Skeletal muscle cell (primary cell): ENCODE measurements at places on chromosomes 1 and 21.
A peak's percentile ranks its signal among the peaks of the same experiment; 100 is the strongest.

DNA sequence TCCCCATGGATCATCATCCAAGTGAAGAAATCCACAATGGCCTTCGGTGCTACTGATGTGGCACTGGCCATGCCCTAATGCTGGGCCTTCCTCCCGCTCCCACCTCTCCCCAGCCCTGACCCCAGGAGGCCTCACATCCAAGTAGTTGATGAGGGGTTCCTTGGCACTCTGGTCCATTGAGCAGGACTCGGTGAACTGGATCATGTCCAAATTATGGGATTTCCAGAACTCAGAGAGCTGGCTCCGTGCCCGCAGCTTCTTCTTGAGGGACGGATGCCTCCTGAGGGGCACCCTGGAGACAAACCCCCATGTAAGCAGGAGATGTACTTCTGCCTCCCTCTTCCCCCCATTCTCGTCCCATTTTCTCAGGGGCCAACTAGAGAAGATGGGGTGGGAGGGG is 929 bp downstream of the CTSE start:
- DNase-seq: no peak

GRCh38 chr1:37901893-37902225 is 42.5 kb upstream of the MTF1 start:
- DNase-seq: no peak

GRCh38 chr21:15061279-15061678 is 3.5 kb downstream of the NRIP1 start:
- DNase-seq: no peak

DNA sequence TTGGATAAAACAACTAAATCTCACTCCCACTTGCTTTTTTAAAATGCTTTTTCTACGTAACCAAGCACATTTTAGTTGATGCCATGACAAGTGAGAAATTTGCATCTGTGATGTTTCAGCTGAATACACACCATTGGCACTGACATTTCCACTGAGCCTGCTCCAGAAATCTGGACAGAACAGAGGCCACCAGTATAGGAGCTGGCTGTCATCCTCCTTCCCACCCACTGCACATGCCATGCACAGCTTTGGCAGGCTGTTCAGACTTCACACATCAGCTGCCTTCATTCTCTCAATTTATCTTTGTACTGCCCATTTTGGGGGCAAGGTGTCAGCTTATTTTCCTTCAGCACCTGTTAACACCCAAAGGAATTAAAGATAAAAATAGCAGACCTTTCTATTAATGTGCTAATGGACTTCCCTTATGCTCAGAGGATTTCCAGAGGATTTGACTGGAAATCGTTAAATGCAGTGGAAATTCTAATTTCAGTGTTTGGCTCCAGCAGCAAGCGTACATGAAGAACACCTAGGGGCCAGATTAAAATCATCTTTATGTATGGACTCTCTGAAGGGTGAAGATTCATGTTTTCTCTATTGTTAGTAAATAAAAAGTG is 12.9 kb upstream of the PODN start:
- DNase-seq: no peak

GRCh38 chr1:203017692-203018091 is 8.6 kb upstream of the PPFIA4 start:
- no peak for DNase-seq

DNA sequence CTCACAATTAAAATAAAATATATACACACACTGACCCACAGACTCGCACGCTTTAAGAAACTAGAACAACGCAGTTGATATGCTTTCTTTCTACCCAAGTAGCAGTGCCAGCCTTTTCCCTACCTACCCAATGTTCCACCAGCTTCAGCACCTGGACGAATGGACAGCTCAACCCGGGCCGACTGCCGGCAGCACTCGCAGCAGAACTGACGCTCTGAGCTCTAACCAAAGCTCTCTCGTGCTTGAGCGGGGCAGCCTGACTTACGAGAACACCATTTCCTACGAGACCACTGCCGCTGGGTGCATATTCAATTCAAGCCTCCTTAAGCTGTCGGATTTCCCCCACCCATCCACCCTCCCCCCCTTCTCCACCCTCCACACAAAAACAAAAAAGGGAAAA is 127.4 kb upstream of the DPYD start:
- DNase-seq: peak; percentile 75

GRCh38 chr1:99540744-99541143 is 105.2 kb upstream of the PALMD start:
- no peak for DNase-seq

DNA sequence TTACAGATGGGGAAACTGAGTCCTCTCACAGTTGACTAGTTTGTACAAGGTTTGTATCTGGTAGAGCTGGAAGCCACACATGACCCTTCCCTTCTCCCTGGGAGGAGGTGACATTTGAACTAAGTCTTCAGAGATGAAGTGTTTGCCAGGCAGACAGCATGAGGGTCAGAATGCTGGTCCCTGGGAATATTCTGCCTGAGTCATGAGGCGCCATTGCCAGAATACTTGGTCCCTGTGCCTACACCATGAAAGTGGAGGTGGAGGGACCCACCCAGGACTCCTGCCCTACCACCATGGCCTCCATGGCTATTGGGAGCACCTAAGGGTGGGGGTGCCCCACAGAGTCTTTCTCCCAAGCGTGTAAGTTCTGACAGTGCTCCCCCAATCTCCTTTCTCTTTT is 7.0 kb downstream of the RPS6KA1 start:
- no peak for DNase-seq

- no peak for DNase-seq
Measured at GRCh38 chr1:156746406-156746727, 5.1 kb downstream of the HDGF start.

- no peak for DNase-seq
Measured at GRCh38 chr1:180581635-180582039, 22.9 kb downstream of the OVAAL start.

DNA sequence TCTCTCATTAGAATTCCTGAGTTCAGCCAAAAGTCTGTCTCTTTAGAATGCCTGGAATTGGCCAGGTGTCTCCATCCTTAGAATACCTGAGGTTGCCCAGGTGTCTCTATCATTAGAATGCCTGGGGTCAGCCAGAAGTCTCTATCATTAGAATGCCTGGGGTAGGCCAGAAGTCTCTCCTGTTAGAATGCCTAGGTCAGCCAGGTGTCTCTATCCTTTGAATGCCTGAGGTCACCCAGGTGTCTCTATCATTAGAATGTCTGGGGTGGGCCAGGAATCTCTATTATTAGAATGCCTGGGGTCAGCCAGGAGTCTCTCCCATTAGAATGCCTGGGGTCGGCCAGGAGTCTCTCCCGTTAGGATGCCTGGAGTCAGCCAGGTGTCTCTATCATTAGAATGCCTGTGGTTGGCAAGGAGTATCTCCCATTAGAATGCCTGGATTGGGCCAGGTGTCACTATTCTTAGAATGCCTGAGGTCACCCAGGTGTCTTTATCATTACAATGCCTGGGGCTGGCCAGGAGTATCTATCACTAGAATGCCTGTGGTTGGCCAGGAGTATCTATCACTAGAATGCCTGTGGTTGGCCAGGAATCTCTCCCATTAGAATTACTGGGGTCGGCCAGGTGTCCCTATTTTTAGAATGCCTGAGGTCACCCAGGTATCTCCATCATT is 43.0 kb downstream of the RNF187 start:
- no peak for DNase-seq

DNA sequence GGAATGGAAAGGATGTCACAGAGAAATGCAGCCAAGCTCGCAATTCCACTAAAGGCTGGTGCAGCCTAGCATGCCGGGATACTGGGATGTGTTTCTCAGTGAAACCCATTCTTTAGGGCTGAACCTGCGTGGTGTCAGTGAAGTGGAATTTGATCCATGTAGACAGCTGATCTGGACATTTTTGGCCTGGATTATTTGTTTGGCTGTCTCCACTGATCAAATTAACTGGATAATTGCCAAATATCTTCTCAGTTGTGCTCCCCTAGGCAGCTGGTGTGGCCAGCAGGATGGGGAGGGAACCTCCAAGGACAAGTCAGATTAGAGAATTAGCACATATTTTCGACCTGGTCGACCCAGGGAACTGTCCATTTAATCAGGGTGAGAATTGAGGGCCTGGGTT is 318.4 kb downstream of the RPS6KC1 start:
- no peak for DNase-seq

DNA sequence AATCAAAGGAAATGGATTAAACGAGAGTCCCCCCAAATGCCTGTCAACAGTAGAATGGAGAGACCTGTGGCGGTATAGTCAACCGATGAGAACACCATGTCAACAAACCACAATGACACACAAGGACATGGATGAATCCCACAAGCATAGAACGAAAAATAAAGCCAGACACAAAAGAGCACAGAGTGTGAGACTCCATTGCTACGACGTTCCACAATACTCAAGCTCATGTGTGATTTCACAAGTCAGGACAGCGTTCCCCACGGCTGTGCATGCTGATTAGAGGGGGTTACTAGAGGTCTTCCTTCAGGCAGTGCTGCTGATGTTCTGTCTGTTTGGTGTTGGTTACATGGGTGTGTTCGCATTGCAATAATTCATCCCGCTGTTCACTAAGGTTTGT is 5.8 kb upstream of the PLA2G2D start:
- no peak for DNase-seq

GRCh38 chr1:183004141-183004540 is 19.1 kb upstream of the LAMC1 start:
- DNase-seq: no peak

DNA sequence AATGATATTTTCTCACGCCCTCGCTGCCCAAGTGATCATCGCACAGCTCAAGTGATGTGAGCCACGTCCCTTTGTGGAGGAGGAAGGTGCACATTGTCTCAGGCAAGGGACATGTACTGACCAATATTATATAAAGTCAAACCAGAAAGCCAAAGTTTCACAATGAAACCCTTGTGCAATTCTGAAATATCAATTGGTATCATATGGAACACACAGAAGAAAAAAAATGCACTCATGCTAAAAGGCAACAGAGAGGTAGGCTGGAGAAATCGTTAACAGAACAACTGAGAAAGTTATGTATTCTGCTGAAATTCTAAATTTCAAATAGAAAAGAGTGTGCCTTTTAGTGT is 1.9 kb downstream of the JAM2 start:
- DNase-seq: no peak

DNA sequence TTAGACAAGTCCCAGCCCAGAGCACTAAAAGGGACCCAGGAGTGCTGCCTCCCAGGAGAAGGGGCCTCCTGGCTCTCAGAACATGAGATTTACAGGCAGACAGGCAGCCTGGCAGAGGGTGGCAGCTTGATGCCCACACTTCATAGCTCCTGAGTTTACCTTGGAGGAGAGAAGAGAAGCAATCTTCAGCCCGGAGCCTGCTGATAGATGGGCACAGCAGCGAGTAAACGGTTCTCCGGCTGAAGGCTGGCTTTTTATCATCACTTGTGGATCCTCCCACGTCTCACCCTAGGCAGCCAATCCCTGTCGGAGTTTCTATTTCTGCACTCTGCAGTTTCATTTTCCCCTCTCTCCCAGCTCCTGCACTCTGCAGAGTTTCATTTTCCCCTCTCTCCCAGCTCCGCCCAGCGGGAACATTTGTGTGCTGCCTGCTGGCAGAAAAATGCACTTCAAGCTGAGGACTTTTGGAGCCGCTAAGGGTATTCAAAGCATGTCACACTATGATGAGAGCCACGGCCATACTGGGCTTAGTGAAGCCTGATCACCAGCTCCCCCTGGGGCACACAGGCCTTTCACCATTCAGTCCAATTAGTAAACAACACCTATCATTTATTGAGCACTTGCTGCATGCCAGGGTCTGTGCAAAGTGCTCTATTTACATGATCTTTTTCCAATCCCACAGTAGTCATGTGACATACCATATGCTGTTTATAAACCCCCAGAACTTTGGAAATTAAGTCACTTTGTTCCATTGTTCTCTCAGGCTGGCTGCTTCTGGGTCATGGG is at the start of gene IFI6:
Gene IFI6, minus strand, starts transcription at position 229 of the 786 bp plus-strand sequence. CDS start 2,878 bp downstream, outside the sequence.
- peak; percentile 79 for DNase-seq

DNA sequence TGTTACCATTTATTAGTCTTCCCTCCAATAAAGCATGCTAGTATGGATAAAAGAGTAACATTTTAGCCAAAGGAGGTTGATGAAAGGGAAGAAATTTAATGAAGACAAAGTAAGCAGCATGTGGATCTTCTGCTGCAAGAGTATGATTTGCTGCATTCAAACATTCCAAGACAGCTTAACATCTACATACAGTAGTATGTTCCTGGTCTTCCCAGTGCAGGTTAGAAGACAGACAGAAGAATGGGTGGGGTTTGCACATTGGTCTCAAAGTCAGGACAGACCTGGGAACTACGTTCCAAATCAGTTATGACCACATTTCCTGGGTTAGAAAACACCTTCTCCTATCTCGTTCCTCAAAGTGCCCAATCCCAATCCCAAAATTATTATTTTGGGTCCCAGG is 43.3 kb downstream of the PUM1 start:
- DNase-seq: no peak

DNA sequence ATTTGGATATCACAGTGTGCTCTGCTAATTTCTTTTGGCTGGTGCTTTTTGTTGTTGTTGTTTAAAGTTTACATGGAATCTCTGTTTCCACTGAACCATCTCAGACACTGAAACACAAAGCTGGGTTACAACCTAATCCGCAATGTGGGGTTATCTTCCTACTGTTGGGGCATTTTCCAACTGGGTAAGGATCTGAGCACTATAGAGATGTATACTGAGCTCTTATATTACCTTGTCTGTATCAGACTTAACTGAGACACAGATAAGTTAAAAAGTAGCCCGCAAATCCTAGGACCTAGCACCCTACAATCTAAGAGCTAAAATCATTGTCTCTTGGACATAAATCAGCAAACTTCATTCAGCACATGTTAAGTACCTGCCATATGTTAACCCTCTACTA is 169.2 kb downstream of the LTN1 start:
- no peak for DNase-seq

DNA sequence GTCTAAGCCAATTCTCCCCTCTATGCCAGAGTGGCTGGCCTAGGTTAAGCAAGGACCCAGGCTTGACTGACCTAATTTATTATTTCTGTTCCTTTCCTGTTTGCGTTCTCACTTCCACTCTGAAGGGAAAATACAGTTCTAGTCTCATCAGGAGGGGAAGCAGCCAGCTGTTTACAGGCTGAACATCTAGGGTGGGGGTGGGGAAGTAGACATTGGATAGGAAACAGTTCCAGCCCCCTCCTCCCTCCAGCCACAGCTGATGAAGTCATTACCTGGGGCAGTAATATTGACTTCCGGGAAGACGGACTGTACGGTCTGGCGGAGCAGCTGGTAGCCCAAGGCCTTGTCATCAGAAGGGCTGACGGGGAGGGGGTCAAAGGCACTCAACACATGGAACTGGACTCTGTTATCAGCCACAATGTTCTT is 17.6 kb downstream of the PM20D1 start:
- DNase-seq: no peak

DNA sequence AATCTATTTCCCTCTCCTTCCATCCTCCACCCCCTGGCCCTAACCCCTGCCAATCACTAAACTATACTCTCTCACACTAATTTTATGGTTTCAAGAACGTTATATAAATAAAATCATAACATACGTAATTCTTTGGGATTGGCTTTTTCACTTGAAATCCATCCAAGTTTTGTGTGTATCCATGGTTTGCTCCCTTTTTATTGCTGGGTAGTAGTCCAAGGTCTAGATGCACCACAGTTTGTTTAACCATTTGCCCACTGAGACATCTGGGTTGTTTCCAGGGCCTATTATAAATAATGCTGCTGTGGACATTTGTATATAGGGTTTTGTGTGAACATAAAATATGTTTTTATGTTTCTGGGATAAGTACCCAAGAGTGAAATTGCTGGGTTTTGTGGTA is 61.4 kb downstream of the TEX35 start:
- DNase-seq: no peak
